Left ventricle myocardium inferior (tissue), 1 donor: ENCODE measurements at places on chromosomes 2 and 18.

DNA sequence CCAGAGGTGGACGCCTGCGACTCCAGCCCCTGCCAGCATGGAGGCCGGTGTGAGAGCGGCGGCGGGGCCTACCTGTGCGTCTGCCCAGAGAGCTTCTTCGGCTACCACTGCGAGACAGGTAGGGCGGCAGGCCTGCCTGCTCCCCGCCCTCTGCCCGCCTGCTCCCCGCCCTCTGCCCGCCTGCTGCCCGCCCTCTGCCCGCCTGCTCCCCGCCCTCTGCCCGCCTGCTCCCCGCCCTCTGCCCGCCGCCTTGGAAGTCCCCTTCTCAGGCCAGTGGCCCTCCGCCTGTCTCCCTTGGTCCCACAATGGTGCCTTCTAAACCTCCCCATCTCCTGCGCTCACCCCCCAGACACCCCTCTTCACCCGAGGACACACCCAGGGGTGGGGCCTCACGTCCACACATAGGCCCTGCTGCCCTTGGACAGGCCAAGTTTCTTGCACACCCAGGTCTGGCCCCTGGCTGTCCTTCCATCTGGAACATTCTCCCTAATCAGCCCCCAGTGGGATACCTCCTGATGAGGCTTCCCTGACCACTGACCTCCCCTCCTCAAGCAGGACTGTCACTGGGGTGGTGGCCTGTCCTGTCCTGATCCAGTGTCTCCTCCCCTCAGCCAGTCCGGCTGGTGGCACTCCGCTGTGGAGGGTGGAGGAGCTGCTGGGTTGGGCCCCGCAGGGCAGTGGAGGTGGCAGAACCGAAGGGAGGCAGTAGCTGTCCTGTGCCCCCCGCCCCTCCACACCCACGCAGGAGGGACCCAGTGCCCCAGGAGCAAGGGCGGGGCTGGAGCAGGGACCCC, 37.9 kb downstream of the MTERF4 start:
- no peak for DNase-seq

GRCh38 chr2:205460217-205460616, 222.1 kb upstream of the NRP2 start:
- no peak for DNase-seq

- no peak for DNase-seq
Observed at GRCh38 chr2:16554060-16554583, 111.5 kb downstream of the CYRIA start.

- DNase-seq, result no peak
Observed at GRCh38 chr2:201049455-201049854, 22.0 kb downstream of the HYCC2 start.

DNA sequence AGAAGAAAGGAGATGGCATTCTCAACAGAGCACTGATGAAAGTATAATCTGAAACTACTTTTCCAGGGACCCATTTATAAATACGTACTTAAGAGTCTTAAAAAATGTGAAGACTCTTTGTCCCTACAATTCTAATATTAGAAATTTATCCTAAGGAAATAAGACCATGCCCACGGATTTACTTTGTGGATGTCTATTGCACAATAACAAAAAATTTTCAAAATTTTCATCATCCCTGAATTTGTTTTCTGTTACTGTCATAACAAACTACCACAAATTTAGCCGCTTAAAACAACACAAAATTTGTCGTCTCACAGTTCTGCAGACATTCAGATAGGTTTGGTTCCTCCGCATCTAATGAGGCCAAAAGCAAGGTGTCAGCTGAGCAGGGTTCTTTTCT, 182.3 kb upstream of the SMAD7 start:
- no peak for DNase-seq

- no peak for DNase-seq
Observed at GRCh38 chr2:33782395-33783230, 183.5 kb upstream of the FAM98A start.

DNA sequence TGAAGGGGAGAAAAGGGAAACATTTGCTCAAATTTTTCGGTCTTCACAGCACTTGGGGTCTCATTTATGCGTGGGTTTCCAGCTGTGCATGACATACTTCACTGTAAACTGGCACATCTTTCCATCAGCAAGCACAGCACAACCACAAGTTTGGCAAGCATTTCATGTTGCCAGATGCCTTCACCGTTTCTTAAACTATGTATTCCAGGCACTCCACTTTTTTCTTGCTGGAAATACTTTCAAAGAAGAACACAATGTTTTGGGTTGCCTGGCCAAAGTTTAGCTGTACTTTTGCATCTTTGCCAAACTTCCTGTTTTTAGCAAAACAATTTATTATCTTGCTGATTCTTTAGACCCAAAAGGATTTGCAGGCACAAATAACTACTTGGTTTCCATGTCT, 194.6 kb upstream of the MEIS1 start:
- DNase-seq, result no peak

- DNase-seq, result no peak
Observed at GRCh38 chr2:193276069-193276468, 1081.3 kb upstream of the TMEFF2 start.

DNA sequence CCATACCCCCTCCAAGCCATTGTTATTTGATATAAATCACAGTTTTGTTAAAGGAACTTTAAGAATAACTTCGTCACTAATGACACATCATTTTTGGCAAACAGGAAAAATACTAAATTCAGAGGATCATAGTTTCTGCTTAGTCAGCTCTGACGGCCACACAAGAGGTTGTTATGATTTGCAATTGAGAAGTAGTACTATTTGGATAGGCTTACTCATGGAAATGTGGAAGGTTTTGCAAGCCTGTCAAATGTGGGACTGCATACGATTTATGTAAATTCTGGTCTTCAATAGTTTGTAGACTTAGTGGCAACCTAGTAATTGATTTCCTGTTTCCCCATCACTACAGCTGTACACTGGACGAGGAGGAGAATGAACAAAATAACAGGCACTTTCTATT, 108.1 kb downstream of the ARHGEF33 start:
- no peak for DNase-seq

DNA sequence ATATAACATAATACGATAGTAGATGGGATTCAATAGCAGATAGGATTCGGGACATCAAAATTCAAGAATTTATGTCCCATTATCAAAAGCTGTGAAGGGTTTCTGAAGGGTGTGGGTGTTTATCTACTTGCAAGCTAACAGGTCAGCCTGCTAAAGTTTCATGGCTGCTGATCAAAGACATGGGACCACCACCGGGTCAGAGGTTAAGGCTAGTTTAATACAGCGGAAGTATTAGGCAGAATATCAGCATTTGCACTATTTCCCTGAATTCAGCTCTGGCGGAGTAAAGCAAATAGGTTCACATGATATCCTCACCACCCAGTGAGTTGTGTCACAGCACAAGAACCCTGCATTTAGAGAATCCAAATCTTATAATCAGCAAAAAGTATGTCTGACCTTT, 82.5 kb downstream of the DSEL start:
- no peak for DNase-seq

- no peak for DNase-seq
Observed at GRCh38 chr2:219944866-219945265, 317.4 kb downstream of the SLC4A3 start.

DNA sequence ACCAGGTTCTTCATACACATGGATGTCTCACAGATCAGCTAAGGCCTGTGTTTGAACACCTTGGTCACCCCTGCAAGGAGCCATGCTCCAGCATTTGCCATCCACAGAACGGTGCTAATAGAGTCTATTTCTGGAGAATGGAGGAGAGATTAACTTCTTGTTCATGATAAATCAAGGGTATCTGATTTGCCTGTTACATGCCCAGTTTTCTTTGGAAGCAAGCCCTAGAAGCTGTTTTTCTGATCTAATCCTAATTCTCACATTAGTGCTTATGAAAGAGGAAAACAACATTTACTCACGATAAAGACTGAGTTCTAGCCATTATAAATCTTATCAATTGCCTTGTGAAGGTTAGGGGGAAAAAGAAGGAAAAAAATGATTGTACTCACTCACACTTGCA, 119.6 kb upstream of the DTNA start:
- DNase-seq, result no peak

DNA sequence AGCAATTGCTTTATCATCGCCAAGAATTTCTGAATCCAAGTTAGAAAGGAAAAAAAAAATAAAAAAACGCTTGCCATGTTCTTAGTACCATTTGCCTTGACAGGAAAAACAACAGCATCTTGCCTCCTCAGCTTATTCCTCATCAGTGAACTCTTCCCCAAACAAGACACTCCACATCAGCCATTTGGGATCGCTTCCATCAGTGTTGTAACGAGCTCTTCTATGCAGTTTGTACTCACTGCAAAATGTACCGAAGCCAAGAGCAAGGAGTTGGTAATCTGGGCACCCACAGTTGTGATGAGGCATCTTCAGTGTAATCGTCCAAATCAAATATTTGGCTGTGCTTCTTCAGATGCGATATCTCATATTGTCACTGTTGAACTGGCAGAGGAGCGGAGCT, 503.7 kb downstream of the TMEM182 start:
- DNase-seq, result no peak

DNA sequence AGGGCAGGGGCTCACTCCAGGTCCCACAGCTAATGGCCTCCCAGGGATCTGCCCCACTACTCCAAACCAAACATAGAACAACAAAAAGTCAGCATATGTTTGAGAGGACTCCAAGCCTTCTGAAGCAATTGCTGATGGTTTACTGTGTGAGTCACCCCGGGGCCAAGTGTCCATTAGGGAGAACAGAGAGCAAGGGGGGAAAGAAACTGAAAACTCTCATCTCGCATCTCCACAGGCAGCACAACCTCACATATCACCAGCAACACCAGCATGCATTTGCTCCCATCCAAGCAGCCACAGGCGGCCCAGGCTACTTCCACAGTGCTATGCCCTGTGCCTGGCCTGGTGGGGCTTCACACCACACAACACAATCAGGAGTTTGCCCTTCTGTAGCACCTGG, 39.1 kb downstream of the CYRIA start:
- no peak for DNase-seq

DNA sequence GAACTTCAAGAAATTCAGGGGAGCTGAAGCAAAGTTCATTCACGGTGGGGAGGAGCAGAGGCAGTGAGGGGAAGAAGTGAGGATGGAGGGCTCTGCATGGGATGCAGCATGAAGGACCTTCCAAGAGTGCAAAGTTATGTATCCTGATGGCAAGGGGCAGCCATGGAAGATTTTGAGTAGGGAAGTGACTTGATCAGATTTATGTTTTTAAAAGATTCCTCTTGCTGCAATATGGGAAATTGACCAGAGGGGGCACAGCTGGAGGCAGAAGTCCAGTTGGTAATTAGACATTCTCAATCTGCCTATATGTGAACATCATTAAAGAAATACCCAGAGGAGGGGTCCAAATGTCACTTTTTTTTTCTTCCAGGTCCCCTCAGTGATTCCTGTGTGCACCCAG, 21.5 kb upstream of the ANXA4 start:
- DNase-seq, result no peak

GRCh38 chr2:160427629-160428404, 65.8 kb downstream of the RBMS1 start:
- no peak for DNase-seq

- no peak for DNase-seq
Observed at GRCh38 chr18:36015629-36016028, 43.1 kb downstream of the RMP24 start.

DNA sequence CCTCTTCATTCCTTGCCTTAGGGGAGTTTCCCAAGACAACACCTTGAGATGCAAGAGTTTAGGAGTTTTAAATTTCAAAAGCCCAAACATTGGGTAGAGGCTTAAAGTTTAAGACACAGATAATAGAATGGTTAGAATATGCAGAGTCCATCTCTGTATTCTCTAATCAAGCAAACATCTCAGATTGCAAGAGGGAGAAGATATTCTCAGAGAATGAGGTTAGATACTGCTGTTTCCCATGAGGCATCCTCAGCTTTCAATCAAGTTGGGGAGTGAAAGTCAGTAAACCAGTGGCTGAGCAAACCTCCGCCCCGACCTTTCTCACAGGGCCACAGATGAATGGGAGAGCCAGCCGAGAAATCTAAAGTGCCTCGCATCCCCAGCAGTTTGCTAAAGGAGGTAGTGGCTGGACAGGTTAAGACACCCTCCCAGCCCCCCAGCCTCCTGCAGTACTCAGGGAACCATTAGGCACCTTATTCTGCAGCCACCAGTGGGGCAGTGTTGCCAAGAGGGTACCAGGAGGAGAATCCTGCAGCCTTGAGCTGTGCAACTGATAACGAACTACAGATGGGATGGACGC, 30.0 kb downstream of the FBXO36 start:
- DNase-seq, result no peak

GRCh38 chr2:80499095-80499494, 194.5 kb upstream of the LRRTM1 start:
- DNase-seq, result no peak

GRCh38 chr2:120619579-120619978, 116.1 kb upstream of the GLI2 start:
- no peak for DNase-seq

DNA sequence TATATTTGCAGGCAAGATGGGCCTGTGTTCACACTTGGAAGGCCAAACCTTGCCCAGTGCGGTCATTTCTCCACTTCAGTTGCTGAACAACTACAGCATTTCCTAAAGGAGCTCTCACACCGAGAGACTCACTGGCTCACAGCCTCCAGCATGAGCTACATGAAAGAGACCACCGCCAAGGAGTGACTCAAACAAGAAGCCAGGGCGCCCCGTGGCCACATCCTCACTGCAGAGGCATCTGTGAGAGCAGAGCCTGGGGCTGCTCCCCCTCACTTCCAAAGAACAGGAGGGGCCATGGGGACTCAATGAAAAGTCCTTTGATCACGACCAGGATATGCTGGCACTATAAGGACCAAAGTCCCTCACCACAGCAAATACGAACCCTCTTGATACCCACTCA, 50.0 kb downstream of the TMEM163 start:
- no peak for DNase-seq

DNA sequence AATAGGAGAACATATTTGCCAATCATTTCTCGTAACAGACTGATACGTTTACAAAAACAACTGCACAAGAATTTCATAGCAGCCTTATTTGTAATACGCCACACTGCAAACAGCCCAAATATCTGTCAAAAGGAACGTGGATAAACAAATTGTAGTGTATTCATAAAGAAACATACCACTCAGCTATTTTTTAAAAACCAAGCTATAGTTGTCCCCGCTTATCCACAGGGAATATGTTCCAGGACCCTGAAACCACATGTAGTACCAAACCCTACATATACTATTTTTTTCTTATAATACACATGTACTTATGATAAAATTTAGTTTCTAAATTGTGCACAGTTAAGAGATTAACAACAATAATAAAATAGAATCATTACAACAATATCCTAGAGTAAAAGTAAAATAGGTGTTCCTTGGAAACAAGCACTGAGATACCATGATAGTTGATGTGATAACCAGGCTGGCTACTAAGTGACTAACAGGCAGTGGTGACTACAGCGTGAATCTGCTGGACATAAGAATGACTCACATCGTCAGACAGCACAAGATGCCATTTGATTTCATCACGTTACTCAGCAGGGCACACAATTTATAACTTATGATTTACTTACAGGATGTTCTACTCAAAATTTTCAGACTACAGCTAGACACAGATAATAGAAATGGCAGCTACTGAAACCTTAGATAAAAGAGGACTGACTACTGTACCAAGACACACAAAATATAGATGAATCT, 367.4 kb downstream of the NCKAP5 start:
- no peak for DNase-seq

DNA sequence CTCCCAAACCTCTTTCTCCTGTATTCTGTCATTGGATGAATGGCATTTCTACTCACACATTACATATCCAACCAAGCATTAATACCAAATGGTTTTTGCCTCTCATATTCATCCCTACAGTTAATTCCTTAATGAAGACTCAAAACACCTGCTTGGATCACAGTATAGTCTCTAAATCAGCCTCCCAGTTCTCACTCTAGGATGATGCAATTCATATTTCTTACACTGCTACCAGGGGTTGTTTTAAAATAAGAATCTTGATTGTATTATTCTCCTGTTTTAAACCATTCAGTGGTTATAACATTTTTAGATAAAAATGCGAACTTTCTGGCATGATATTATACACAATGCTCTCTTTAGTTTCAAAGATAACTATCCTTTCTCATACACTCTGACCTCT, 281.4 kb upstream of the ZEB2 start:
- DNase-seq, result no peak
